ENCODE measurements at places on chromosomes 4 and X.

- DNase-seq, result no peak
Measured at GRCh38 chrX:150506486-150506885, 61.9 kb upstream of the MTM1 start.

GRCh38 chrX:21661316-21661715, 3.2 kb upstream of the KLHL34 start:
- no peak for DNase-seq

DNA sequence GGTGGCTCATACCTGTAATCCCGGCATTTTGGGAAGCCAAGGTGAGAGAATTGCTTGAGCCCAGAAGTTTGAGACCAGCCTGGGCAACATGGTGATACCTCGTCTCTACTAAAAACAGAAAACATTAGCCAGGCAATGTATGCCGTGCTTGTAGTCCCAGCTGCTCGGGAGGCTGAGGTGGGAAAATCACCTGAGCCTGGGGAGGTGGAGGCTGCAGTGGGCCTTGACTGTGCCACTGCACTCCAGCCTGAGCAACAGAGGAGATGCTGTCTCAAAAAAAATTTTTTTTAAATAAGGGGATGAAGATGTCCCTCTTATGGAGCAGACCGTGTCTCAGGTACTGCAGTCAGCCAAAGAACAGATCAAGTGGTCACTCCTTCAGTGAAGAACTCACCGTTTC, 13.5 kb downstream of the CTAG1B start:
- DNase-seq, result no peak

DNA sequence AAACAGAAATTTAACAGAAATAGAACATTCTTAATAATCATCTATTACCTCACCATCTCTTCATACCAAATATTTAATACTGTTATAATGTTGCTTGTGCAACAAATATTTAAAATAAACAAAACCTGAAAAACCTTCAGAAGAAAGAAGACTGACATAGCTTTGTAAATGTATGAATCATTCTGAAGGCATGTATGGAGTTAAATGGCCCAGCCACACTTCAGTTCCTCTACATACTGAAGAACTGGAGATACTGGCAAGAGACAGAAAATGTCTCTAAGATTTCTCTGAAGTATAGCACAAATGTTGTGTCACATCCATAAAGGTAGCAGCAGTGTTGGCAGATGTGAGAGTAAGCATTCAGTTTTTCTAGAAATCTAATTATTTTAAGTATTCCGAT, 275.3 kb upstream of the FGF13 start:
- DNase-seq, result no peak

- DNase-seq, result no peak
Measured at GRCh38 chr4:23654791-23655190, 235.1 kb downstream of the PPARGC1A start.

- no peak for DNase-seq
Measured at GRCh38 chrX:13252726-13253125, 67.1 kb downstream of the ATXN3L start.

GRCh38 chr4:1321946-1322650, 24.9 kb upstream of the UVSSA start:
- DNase-seq, result no peak

DNA sequence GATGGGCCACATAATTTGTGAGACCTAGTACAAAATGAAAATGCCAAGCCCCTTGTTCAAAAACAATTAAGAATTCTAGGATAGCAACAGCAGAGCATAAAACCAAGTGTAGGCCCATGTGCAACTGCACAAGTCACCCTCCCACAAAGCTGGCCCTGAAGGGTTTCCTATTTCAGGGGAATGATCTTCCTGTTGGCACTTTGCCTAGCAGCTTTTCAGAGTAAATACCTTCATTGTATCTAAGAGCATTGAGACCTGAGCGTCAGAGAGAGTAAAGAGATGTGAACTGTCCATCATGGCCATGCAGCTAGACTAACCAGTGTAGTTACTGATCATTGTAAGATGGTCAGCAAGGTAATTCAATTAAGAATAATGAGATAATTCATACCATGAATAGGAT, 113.6 kb downstream of the CNKSR2 start:
- DNase-seq, result no peak

DNA sequence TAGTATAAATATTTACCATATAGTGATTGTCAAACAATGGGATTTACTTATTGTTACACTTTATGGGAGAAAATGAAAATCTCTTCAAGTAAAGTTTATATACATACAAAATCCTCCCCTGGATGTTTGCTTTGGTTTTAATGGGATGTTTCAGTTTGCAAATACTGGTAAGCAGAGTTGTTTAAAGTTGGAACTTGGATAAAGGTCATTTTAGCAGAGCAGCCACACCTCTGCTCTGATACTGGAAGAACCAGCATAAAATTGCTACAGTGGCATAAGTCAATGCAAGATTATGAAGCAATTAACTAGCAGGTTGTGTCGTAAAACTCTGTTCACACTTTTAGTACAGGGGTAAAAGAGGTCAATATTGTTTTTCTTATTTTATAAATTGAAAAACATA, 101.2 kb downstream of the TRAPPC11 start:
- DNase-seq, result no peak

DNA sequence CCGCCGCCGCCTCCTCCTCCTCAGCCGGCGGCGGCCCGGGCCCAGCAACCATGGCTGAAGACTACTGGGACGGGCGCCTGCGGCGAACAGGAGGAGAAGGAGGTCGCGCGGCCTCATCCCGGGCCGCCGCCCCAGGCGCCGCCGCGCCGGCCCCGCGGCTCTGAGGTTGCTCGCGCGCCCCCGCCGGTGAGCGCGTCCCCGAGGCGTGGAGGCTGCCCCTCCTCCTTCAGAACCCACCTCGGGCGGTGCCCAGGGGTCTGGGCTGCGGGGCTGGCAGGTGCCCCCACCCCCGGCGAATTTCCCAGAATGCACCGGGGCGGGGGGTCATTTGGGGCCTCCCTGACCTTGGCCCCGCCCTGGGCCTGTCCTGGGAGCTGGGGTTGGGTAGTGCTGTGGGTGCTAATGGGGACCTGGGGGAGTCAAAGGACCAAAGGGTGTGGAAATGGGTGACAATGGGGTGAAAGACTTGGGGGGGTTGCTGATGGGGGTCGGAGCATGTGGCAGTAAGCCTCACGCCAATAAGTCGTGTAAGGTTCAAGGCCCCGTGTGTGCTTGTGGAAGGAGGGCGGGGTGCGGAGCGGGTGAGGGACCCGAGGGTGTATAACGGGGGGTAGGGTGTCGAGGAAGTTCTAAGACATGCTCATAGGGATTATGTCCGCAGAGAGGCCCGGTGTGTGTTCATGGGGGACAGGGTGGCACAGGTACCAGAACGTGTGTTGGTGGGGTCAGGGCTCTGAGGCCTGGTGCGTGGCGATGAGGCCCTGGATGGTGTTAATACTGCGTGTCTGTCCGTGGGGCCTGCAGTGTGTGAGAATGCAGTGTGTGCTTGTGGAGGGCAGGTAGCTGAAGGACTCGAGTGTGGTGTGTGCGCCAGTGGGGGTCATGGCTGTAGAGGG, 687 bp downstream of the CDK16 start:
- peak; percentile 68 for DNase-seq

- DNase-seq, result no peak
Measured at GRCh38 chr4:48008021-48008596, 8.4 kb downstream of the CNGA1 start.

DNA sequence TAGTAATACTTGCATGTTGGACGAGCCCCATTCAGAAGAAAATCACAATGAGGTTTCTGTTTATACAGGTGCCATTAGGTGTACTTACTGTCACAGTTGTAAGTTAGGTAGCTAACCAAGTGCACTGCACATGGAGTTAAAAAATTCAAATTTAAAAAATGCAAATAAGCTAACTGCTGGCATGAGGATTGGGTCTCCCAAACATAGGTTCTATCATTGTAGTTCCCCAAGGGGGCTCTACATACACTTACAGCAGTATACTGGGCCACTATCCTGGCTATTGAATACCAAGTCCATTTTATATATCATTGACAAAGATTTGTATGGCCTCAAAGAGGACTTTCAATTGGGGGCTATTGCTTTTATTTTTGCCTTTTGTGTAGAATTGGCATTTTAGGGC, 153.4 kb downstream of the FMR1NB start:
- DNase-seq, result no peak

- DNase-seq, result no peak
Measured at GRCh38 chr4:157075811-157076577, at the start of gene GLRB. GLRB (plus strand) TSS chr4:157076150; CDS start chr4:157078025, 1,875 bp downstream.

GRCh38 chr4:145176641-145177432, 3.6 kb downstream of the OTUD4 start:
- no peak for DNase-seq

DNA sequence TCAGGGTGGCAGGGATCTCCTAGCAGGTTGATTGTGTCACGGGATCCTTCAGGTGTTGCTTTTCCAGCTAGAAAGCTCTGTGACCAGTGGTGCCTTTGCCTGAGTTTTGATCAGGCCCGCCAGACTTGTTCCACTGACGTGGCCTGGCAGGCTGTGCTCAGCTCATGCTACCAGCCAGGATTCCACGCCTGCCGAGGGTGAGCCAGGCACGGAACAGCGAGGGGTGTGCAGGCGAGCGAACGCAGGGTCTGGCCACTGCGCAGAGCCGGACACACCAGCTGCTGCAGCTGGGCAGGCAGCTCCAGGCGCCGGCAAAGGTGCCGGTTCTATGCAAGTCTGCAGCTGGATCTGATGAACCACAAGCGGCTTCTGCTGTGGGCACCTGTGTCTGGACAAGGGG, 17.1 kb upstream of the SAT1 start:
- no peak for DNase-seq

- DNase-seq, result no peak
Measured at GRCh38 chr4:183508697-183509335, 4.0 kb downstream of the ING2 start.

DNA sequence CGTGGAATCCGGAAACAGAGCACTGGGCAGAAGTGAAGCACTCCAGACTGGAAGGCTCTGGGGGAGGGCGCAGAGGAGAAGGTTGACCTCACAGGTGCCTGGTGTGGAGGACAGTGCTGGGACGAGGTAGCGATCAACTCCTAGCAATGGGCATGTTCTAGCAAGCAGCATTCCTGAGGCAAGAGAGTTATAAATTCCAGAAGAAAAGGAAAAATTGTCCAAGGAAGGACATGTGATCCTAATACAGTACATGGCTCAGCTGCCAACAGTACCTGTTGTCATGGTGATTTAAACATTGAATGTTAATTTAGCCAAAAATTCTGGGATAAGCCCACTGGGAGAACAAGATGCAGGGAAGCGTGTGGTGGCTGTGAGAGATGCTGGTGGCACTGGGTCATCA, 8.2 kb downstream of the ARHGAP4 start:
- no peak for DNase-seq

GRCh38 chrX:18674417-18674787, 2.5 kb upstream of the RS1 start:
- DNase-seq, result peak; percentile 35

GRCh38 chrX:118740276-118740889, 13.0 kb downstream of the IL13RA1 start:
- DNase-seq, result no peak

DNA sequence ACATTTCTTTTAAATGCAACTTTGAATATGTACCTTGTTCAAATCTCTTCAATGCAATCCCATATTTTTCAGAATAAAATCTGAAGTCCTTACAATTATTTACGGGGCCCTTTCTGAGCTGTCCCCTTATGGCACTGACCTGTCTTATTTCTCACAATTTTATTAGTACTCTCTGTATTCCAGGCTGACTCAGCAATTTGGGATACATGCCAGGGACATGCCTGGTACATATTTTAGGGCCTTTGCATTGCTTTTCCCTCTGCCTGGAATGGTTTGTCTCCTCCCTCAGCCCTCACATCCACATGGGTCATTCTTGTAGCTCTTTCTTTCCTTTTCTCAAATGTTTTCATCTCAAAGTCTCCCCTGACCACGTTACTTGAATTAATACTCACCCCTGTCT, 172.2 kb upstream of the TECRL start:
- DNase-seq, result no peak

DNA sequence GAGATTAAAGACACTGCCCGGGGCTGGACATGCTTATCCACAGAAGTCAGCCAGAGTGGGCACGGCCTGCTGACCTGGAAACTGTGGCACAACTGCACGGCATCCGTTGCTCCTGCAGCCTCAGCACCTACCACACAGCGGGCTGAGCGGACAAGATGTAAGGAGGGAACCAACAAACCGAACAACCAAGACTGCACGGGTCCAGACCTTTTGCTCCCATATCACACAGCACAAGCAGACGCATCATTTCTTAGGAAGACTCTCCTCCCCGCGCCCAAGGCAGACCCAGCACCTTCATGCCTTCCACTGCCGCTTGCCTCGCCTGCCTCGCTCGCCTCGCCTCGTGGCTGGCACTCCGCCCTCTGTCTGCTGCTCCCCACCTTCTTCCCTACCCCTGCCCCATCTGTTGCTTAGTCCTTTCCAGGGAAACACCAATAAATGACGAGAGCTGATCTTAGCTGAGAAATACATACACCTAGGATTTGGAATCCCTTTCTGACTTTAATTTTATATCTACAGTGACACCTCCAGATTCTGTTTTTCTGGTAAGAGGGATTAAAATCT, 79.0 kb downstream of the AFAP1 start:
- no peak for DNase-seq

DNA sequence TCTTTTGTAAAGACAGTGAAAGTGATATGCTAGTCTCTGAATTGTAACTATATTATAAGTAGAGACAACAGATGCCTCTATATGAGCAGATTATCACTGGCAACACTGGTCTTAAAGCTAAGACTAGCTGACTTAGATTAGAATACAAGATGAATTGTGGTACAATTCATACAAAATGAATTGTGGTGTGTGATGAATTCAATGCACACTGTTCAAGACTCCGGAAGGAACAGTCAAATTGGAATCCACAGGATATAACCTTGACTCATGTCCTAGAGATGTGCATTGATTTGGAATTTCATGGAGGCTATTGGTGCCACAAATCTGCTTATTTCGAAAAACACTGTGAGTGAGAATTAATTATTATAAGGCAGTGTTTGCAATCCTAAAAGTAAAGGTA, 701.8 kb downstream of the PCDH7 start:
- DNase-seq, result no peak

GRCh38 chrX:15672881-15673280, 8.3 kb upstream of the CLTRN start:
- no peak for DNase-seq

DNA sequence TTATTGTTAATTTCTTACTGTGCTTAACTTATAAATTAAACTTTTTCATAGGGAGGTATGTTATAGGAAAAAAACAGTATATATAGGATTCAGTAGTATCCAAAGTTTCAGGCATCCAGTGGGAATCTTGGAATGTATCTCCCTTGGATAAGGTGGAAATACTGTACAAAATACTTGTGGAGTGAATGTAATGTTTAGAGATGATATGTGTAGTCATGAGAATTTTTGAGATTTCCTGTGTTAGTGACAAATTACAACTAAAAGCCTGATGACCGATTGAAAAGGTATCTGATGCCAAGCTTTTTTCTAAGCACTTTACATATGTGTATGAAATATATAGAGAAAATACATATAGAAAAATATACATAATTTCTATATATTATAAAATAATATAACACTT, 69.2 kb downstream of the STK32B start:
- no peak for DNase-seq
